ENCODE measurements at places on chromosomes 2 and 18.

DNA sequence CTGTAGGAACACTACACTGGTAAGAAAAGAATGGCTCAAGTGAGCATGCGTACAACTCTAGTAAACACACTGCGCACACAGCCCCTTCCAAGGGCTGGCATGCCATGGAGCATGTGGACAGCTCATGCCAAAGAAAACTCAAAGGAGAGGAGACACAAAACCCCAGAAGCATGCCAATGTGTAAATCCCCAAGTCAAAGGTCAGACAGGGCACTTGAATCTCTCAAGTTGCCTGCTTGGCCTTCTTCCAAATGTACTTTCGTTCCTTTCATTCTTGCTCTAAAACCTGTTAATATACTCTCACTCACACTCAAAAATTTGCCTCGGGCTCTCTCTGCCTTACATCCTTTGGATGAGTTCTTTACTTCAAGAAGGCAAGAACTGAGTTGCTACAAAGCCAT is 365.3 kb downstream of the NBAS start:
- no peak for DNase-seq

- no peak for DNase-seq
These were observed 136.2 kb downstream of the WDSUB1 start for GRCh38 chr2:159150280-159150746.

- no peak for DNase-seq
These were observed 168.3 kb downstream of the PRPF40A start for GRCh38 chr2:152548996-152549395.

GRCh38 chr18:21109936-21110712 is 1.5 kb downstream of the ROCK1 start:
- no peak for DNase-seq

- DNase-seq = no peak
These were observed 44.6 kb downstream of the TOGARAM2 start for GRCh38 chr2:29025711-29026110.

GRCh38 chr2:50650403-50650810 is 381.5 kb downstream of the NRXN1 start:
- no peak for DNase-seq

GRCh38 chr2:85263591-85263990 is 64.2 kb downstream of the TGOLN2 start:
- DNase-seq = no peak

GRCh38 chr2:69184224-69184623 is 171.2 kb downstream of the ANTXR1 start:
- DNase-seq = no peak

DNA sequence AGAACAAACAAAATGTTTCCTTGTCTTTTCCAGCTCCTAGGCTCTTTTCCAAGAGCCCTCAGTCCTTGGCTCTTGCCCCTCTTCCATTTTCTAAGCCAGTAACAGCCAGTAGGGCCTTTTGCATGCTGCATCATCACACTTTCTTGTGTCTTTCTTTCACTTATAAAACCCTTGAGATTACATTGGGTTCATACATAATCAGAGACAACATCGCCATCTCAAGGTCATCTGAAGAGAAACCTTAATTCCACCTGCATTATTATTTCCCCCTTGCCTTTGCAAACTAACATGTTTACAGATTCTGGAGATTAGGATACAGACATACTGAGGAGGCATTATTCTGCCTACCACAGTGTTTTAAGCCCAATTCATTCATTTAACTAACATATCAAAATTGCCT is 697.3 kb downstream of the TRIB2 start:
- no peak for DNase-seq

- no peak for DNase-seq
These were observed 467.0 kb upstream of the RAB12 start for GRCh38 chr18:8142131-8142711.

DNA sequence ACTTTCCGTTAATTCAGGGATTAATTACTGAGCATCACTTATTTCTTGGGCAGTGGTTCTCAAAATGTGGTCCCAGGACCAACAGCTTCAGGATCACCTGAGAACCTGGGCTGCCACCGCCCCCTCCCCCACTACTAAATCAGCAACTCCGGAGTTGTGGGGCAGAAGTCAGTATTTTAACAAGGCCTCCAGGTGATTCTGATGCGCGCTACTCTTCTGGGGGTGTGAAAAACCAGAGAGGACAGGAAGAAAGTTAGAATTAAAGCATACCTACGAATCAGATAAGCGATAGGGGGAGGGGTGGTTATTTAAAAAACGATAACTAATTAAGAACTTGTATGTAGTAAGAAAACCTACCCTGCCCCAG is 319 bp downstream of the ZSCAN30 start:
- no peak for DNase-seq

GRCh38 chr2:182862091-182862490 is 4.3 kb downstream of the FRZB start:
- peak; percentile 78 for DNase-seq

DNA sequence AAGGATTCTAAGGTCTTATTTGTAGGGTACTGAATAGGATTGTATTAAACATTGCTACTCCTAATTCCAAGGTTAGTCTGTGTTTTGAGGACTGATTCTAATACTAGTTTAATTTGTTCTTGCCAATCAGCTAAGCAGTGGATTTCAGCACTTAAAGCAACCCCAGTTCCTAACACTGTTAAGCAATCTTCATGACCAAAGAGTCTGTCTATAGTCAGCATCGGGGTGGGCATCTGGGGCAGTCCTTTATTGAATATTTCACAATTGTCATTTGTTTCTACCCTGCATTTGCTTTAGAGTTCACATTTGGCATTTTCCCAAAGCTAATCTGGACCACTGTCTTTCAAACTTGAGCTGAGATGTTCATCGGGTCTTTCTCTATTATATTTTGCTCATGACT is 248.0 kb upstream of the TANK start:
- DNase-seq = no peak

DNA sequence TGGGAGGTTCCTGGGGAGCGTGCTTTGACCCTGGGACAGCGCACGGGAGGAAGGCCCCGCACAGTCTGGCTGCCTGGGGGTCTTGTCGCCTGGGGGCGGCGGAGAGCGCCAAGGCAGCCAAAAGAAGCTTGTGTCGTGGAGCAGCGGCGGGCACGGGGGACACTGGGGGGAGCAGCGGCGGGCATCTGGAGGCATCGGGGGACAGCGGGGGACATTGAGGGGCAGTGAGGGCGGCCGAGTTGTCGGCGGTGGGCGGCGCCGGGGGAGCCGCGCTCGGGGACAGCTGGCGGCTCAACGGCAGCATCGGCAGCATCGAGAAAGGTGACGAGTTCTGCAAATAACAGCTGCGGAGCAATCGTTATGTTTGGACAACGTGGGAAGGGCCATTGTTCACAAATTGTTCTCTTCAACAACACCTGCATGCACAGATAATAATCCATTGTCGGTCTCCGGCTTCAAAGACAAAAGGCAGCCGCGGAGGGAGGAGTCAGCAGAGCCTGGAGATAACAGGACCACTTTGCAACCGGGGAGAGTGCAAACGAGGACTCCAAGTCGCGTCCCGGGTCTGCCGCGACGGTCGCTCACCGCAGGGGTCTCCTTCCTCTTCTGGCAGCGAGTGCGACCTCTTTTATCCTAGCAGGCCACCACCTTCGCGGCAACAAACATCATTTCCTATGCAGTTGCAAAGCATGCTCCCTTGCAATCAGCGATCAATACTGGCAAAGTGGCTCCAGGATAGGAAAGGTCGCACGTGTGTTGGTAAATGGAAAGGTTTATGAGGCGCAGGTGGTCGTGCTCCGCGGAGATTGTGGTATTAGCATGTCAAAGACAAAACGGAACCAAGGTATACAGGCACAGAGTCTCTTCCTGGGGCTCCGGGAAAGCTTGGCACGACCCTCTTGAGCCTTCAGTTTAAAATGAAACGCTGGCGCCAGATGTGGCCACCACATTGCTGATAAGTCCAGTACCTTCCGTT is 132.3 kb upstream of the DLX2 start:
- DNase-seq = no peak

- no peak for DNase-seq
These were observed 269.3 kb upstream of the SIX2 start for GRCh38 chr2:45278365-45279078.

DNA sequence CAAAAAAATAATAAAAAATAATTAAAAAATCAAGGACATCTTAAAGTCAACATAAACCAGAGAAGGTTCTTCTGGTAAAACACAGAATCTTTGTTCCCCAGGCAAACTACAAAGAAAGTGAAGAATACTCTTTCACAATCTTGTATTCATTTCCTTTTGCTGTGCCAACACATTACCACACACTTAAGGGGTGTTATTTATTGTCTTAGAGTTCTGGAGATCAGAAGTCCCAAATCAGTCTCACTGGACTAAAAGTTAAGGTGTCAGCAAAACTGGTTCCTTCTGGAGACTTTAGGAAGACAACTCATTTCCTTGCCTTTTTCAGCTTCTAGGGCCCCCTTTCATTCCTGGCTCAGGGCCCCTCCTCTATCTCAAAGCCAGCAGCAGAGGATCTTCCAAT is 12.2 kb upstream of the CAB39 start:
- DNase-seq = no peak

GRCh38 chr2:152694161-152694661 is 23.1 kb downstream of the PRPF40A start:
- no peak for DNase-seq

DNA sequence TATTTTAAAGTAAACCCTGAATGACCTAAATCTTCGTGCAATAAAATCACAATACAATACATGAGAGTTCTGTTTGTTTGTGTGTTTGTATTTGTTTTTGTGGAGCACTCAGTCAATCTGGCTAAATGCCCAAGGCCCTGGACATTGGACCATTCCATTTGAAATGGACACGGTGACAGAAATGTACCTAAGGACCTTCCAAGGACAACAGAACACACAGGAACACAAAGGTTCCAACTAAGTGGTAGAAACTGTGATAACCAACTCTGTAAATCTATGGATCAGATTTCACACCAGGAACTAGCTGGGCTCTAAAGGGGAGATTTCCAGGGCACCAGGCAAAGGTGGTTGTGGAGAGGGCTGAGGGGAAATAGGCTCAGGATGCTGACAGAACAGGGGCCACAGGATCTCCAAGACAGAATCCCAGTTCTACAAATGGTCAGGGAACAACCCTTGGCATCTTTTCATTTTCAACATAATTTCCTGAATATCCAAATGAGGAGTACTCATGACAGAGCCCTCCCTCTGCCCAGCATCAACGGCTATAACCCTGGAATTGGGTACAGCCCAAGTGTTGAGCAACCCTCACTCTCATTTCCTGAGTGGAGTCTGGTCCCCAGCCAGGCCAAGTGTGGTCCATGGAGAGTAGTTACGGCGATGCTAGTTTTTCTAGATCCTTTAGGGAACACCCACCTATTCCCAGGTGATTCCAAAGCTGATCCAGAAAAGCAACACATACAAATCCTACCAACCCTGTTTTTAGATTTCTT is 78.4 kb downstream of the NCKAP5 start:
- peak; percentile 68 for DNase-seq

DNA sequence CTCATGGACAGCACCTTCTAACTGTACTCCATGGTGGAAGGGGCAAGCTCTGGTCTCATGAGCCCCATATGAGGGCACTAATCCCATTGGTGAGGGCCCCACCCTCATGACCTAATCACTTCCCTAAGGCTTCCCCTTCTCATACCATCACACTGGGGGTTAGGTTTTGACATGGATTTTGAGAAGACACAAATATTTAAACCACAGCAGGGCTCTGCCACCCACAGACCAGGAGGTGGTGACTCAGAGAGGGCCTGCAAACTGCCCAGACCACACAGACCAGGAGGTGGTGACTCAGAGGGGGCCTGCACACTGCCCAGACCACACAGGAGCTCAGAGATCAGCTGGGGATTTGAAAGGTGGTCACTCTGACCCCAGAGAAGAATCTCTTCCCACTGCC is 222.0 kb downstream of the KLHL29 start:
- no peak for DNase-seq

- no peak for DNase-seq
These were observed 32.2 kb downstream of the GPR75 start for GRCh38 chr2:53827398-53828175.

- no peak for DNase-seq
These were observed 1.2 kb downstream of the SLC35F5 start for GRCh38 chr2:113755035-113755834.

DNA sequence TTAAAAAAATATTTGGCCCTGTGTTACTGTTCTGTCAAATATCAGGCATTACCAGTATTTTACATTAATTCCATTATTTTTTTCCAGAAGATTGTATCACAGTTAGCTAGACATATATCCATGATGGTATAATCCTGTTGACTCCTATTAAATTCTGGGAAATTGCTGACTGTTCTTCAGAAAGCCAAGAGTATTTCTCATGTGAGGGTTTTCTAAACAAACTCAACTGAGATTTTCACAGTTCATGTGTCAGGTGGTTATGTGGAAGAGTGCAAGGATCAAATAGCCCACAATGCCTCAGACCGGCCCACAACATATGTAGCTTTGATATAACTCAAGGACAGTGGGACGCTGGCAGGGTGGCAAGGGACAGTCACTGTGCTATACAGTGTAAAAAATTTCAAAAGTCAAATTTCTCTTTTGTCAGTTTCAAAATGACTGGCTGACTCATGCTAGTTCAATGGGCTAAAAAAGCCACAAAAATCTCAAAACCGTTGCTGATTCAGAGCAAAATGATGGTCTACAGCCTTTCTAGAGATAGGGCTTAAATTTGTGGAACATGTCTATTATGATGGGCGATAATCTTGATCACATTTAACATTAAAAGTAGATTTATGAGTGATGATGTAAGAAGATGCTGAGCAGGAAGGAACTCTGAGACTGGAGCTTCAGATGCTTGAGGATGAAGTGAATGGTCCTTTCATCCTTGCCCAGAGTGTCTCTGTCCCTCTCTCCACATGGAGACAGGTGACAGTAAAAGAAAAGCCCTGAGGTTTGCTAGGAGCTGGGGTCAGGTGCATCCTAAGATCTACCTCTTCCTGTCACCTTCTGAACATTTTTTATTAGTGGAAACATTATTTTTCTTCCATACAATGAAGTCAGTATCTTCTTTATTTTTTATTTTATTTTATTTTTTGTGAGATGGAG is 175.8 kb upstream of the PIEZO2 start:
- no peak for DNase-seq

DNA sequence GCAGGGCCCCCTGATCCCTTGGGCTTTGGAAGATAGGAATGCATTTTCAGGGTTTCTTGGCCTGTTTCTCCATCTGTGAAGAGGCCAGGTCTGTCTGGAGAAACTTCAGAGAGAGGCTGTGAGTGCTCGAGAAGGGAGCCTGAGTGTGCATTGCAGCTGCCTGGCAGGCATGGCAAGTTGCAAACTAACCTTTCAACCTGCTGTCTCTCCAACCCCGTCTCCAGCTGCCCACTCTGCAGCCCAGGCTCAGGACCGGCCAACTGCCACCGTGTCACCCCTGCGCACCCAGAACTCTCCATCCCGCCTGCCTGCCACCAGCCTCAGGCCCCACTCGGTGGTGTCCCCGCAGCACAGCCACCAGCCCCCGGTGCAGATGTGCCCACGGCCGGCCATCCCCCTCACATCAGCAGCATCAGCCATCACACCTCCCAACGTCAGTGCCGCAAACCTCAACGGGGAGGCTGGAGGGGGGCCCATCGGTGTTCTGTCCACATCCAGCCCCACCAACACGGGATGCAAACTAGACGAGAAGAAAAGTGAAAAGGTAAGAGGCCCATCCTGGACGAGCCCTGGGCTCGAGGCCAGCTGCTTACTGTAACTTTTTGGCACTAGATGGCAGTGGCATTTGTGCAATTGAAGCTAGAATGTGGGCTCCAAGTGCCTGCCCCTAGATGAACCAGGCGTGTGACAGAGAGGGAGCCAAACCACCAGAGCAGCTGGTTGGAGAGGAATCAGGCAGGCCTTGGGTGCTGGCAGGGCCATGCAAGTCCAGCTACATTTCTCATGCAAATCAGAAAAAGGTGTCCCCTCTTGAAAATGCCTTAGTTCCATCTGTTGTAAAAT is 164.6 kb downstream of the SEPTIN10 start:
- DNase-seq = no peak
